ENCODE measurements at places on chromosomes 4 and X.

- no peak for DNase-seq
These were observed 10.5 kb downstream of the PPAT start for GRCh38 chr4:56424697-56425514.

DNA sequence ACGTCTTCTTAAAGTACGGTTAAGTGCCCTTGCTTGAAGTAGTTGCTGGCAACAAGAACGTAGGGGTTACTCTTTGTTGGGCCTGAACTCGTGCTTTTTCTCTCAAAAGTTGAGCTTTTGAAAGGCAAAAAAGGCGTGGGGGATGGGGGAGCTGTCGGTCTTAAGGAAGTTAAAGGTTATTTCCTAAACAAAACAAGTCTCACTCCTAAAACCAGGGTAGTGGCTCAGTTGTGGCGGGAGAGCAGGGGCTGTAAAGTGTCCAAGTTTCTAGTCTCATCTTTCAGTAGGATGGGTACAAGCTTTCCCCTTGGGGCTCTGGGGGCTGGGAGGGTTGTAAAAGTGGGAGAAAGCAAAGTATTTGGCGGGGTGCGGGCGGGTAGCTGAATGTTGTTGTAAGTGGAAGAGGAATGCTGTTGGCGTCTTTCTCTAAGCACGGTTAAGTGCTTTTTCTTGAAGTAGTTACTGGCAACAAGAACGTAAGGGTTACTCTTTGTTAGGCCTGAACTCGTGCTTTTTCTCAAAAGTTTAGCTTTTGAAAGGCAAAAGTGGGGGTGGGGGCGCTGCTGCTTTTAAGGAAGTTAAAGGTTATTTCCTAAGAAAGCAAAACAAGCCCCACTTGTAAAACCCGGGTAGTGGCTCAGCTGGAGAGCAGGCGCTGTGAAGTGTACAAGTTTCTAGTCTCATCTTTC is 904 bp upstream of the WDR1 start:
- DNase-seq, result no peak

DNA sequence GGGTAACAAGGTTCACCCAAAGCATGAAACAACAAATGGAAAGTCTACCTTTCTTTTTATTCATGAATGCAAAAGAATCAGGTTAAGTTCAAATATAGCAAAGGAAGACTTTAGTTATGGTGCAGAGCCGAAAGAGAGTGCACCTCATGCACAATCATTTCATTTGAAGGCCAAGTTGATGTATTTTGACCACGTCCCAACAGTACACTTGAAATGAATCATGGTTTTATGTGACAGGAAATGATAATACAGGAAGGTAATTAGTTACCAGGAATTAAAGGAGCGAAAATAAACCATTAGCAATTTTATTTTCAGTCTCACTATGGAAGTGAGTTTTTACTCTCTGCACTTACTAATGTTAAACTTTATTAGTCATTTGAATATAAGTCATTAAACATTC is 281.2 kb upstream of the DIAPH2 start:
- DNase-seq, result no peak

- peak; percentile 77 for DNase-seq
These were observed 66.7 kb downstream of the COQ2 start for GRCh38 chr4:83217721-83218522.

DNA sequence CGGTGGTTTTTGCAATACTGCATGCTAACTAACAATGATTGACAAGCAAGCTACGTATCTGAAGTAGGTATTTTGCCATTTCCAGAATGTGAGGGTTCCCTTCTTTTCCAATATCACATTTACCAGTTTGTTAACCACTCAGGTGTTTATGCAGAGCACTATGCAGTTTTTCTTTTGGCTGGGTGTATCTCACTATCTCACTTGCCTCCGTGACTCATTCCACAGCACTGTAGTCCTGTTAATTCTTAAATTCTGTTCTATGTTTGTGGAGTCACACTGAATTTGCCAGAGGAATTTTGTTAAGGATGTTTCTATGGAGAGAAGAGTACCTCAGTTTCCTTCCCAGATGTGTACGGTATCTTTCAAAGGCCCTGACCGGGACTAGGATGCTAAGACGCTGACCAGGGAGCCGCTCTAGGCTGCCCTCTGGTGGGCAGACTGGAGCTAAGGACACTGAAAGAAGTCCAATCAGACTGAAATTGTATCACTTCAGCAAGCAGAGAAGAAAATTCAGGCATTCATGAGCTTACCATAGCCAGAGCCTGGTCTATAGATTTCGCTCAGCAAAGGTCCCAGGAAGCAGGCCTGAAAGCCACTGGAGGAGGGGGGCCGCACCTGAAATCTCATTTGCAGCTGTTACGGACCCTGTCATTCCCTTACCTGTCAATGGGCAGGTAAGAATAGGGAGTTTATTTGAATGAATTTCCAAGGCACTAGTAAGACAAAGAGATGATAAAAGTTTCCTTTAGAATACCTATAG is 388.4 kb upstream of the SPOCK3 start:
- DNase-seq, result no peak

DNA sequence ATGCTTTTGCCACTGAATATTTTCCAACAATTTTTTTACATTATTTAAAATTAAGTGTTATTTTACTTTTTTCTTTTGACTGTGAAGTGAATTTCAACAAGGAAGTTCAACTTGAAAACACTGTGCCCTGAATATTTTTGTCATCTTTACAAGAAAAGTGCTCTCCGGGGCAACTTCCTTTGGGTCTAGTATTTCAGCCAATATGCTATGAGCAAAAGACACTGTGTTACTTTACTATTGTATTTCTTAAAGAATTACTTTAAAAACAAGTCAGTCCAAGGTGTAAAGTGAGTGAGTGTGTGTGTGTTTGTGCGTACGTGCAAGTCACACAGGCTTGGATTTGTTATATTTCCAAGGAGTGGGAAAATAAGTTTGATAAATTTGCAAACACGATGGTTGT is 7.6 kb upstream of the USP53 start:
- DNase-seq, result no peak

DNA sequence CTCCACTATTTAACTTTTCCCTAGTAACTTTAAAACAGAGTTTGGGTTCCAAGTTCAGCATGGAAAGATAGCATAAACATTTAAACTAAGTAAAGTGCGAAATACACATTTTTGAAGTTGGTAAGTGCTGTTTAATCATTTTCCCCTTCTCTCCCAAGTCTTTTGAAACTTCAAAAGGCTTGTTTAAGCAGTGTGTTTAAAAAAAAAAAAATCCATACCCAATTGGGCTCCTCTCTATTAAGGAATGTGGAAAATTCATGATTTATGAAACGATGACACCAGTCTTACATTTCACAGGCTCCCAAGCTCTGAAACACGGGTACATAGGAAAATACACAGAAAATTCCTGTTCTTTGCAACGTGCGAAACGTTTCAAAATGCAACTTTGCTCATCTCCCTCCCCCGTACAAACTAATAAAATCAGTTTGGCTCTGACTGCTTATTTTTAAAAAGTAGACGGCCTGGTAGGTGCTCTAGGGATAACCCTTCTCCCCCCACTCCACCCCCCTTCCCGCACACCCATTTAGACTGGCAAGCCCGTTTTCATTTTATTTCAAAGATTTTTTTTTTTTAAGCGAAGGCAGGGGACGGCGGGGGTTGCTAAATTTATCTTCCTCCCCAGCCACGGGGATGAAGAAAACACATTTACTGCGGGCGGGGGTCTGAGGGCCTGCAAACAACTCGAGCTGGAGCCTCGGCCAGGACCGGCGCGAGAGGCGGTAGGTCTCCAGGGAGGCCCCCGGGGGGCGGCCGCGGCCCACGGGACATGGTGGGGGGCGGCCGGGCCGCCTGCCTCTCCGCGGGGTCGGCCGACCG is 786 bp upstream of the ZFX start:
- DNase-seq, result no peak

GRCh38 chrX:17459008-17459611 is 84.1 kb downstream of the NHS start:
- DNase-seq, result no peak

DNA sequence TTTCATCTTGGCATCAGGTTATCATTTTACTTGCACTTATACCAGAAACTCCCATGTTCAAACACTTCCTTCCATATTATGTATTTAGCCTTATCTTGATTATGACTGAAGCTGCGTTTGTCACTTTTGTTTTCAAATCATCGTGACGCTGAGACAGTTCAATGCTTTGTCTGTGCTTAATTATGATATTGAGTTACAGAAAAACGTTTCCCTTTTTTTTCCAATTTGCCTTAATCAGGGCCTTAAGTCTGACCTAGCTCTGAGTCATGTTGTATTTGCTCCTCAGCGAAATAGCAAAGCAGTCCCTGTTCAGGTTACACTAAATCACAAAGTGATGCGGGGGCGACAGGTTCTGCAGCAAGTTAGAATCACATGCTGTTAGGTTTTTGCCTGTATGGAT is 254.7 kb downstream of the AFF2 start:
- no peak for DNase-seq

- no peak for DNase-seq
These were observed 118.5 kb downstream of the PLS3 start for GRCh38 chrX:115679460-115679859.

DNA sequence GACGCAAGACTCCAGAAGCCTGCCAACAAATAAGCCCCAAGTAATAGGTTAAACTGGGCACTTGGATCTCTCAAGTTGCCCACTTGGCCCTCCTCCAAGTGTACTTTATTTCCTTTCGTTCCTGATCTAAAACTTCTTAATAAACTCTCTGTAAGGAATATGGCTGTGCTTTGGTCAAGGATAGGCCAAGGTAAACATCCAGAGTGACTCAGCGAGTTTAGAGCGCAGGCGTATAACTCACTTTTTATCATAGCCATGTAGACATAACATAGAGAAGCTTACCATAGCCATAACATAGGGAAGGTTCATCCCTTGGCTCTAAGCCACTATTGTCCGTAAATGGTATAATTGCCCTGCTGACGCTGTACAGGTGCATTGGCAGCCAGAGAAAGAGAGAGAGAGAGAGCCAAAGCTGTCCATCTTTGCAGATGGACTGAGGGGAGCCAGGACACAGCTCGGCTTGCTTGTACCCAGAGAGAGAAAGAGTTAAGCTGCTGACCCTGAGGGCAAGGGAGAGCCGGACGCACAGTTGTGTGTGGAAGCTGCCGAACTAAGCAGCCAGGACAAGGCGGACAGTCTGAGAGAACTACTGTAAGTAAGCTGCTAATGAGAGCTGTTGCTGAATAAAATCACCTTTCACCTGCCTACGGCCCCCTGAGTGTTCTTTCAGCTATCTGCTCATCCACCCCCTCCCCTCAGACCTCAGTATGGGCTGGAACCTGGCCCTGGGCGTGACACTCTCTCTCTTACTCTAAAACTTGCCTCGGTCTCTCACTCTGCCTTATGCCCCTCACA is 1.8 kb downstream of the TLR1 start:
- no peak for DNase-seq

GRCh38 chr4:173001571-173001970 is 167.0 kb upstream of the GALNT7 start:
- DNase-seq, result no peak

DNA sequence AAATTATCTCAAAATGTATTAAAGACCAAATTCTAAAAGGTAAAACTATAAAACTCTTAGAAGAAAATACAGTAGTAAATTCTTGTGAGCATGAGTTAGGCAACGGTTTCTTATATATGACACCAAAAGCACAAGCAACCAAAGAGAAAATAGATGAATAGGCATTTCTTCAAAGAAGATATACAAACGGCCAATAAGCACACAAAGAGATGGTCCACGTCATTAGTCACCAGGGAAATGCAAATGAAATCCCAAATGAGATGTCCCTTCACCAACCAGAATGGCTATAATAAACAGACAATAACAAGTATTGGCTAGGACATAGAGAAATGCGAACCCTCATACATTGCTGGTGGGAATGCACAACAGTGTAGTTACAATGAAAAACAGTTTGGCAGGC is 44.6 kb downstream of the RAB33A start:
- DNase-seq, result no peak
